GM18507 (cell line): ENCODE measurements at places on chromosomes 5 and 9.

DNA sequence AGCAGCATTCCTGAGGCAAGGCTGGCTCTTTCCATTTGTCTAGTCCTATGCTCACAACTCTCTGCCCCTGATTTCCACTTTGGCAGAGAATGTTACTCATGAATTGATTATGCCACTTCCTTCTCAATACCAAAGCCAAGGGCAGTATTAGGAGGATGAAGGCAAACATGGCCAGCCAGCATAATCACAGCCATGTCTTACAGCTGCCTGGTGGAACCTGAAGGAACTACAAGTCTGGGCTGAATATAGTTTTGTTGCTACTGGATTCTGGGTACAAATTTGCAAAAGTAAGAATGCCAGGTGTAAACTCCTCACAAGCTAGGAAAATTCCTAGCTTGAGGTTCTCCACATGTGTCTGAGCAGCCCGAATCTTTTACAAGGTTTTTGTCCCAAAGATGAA is 4.2 kb downstream of the SIL1 start:
- no peak for DNase-seq

DNA sequence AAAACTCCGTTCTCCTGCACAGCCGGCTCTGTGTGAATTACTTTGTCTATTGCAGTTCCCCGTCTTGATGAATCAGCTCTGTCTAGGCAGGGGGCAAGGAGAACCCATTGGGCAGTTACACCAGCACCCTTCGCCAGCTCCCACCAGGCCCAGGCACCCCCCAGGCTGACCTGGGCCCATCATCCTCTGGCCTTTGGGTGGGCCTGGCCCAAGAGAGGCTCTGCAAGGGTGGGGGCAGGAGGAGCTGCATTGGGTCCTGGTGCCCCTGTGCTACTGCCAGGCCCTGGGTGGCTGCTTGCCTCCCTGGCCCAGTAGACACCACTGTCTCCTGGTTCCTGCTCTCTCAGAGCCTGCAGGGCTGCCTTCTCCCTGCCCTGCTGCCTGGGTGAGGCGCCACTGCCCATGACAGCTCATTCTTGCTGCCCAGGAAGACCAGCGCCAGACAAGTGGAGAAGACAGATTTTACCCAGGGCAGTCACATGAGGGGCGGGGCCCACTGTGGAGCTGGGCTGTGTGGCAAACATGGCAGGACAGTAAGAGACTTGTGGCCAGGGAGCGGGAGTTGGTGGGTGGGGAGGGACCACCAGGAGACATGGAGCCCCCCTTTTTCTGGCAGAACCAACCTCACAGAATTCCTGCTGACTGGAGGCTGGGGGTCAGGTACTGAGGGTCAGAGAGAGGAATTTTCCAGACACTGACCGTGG is 67.2 kb downstream of the MRPL36 start:
- no peak for DNase-seq

DNA sequence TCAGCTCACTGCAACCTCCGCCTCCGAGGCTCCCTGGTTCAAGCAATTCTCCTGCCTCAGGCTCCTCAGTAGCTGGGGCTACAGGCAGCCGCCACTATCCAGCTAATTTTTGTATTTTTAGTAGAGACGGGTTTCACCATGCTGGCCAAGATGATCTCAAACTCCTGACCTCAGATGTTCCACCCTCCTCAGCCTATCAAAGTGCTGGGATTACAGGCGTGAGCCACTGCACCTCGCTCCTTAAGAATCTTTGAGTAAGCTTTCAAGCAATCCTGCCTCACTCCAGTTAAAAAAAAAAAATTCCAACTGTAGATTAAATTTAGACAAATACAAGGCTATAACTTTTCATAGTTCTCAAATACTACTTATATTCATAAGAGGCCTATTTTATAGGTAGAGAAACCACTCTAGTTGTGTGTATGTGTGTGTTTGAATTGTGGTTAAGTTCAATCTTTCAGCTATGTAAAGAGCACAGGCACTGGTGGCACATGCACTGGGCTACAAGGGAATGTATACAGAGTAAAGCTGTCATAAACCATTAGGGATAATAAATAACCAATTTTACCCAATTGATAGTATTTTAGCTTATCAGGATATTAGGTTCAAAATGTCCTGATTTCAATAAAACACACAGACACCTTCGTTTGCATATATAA is 50.6 kb upstream of the RAPGEF6 start:
- no peak for DNase-seq

GRCh38 chr5:39192450-39193160 is 26.8 kb downstream of the FYB1 start:
- no peak for DNase-seq

DNA sequence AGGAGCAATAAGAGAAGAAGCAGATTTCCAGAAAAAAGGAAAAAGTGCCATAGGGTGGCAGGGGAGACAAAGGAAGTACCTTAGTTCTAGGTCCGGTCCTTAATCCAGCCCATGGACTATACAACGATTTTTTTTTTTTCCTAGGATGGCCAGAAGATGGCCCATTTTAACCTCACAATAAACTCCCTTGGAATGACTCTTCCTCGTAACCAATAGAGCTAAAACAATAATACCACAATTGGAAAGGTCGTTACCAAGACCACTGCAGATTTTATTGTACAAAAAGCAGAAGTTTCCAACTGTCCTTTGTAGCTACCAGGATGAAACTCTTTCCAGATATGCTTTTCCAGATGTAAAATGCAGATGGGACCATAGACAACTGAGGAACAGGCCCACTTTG is 34.4 kb upstream of the SSBP2 start:
- DNase-seq = no peak

DNA sequence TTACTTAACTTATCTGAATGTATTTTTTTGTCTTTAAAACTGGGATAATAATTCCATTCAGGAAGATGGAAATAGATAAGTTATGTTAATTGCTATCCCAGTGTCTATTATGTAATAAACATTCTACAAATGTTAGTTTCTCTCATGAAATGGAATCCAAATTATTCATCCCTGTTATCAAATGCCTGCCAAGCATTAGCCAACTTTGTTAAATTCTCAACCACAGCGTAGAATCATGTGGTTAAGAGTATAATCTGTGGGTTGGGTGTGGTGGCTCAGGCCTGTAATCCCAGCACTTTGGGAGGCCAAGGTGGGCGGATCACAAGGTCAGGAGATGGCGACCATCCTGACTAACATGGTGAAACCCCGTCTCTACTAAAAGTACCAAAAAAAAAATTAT is 912.9 kb upstream of the SEMA6A start:
- no peak for DNase-seq

DNA sequence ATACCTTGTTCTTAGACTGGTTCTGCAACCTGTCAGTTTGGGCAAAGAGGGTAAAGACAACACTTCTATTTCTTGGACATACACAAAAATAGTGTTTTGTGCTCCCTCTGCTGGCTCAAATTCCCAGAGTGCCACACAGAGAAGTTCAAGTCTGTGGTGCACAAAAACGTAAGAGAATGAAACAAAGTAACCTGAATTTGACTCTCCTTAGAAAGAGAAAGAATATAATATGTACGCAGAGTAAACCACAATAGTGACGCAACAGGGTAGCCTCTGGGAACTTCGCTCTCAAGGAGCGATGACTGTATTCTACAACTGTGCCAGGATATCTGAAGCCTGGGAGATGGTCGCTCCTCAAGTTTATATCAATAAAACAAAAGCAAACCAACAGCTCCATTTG is 18.5 kb downstream of the DDX31 start:
- no peak for DNase-seq

GRCh38 chr9:35688558-35689541 is 875 bp downstream of the TPM2 start:
- no peak for DNase-seq

GRCh38 chr5:142531977-142532780 is 153.7 kb downstream of the FGF1 start:
- no peak for DNase-seq

DNA sequence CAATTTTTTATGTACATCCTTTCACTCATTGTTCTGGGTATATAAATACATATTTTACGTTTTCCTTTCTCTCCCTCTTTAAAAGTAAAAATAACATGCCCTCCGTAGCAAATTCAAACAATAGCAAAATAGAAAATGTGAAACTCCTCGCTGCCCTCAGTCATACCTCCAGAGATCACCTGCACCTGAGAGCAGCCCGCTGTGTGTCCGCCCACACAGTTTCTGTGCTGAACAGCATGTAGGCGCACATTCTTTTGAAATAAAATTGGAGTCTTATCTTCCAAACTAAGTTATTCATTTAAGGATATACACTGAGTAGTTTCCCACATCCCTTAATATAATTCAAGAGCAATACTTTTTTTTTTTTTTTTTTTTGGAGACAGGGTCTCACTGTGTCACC is 255.7 kb downstream of the AOPEP start:
- no peak for DNase-seq

DNA sequence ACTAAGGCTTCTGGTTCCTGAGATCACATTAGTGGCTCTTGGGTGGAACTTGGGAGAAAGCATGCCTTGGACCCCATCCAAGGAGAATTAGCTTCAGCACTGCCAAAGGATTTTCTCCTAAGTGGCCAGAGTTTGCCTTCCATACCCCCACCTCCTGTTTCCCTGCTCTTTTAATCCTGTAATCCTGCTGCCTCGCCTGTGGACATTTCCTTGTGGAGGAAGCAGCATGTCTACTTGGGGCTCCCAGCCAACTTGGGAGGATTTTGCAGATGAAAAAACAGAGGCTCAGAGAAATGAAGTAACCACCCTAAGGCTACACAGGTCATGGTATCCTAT is 1.6 kb downstream of the ARSI start:
- DNase-seq = no peak

DNA sequence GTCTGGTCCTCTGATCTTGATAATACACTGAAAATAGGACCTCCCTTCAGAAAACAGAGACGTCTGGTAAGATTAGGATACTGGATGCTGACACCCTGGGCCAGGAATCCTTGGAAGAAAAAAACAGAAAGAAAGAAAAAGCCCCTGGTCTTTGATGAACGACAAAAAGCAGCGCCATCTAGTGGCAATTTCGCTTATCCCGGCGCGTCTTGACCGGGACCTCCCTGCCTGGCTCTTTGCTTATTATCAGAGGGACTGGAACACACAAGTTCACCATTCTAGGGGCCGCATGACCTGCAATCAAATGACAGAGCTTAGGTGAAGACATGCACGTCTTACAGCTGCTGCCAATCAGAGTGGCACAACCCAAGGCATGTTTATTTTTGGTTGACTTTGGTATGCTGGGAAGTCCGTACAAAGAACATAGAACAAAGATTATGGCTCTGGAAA is 114.9 kb upstream of the NFIB start:
- no peak for DNase-seq

- DNase-seq = no peak
Measured at GRCh38 chr9:105126226-105126625, 118.2 kb upstream of the SLC44A1 start.

DNA sequence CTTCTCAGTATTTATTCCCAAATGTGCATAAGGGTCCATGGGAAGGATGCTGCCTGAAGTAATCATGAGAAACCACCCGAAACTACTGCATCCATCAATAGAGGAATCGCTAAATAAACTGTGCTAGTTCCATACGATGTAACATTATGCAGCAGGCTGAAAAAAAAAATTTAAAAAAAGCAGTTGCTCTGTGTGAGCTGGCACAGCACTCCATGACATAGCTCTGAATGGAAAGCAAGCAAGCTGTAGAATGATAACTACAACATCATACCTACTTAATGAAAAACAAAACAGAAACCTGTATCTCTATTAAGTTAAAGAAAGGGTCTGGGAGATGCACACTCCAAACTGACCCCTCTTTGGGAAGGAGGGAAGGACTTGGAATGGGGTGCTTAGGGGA is 49.3 kb downstream of the SHB start:
- DNase-seq = no peak

DNA sequence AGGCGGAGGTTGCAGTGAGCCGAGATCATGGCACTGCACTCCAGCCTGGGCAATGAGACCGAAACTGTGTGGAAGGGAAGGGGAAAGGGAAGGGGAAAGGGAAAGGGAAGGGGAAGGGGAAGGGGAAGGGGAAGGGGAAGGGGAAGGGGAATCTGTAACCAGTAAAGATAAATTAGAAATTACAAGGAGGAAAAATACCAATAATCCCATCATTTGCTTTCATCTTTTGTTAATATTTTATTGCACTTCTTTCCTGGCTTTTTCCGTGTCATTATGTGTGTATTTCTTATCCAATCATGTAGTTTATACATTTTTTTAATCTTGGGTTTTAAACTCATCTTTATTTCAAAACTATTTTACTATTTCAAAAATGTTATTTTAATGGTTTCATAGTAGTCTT is 29.6 kb upstream of the MRPS30 start:
- no peak for DNase-seq

GRCh38 chr9:101309139-101309538 is 75.7 kb downstream of the BAAT start:
- DNase-seq = no peak

- DNase-seq = no peak
Measured at GRCh38 chr9:110069326-110070248, 138.4 kb downstream of the C9orf152 start.

DNA sequence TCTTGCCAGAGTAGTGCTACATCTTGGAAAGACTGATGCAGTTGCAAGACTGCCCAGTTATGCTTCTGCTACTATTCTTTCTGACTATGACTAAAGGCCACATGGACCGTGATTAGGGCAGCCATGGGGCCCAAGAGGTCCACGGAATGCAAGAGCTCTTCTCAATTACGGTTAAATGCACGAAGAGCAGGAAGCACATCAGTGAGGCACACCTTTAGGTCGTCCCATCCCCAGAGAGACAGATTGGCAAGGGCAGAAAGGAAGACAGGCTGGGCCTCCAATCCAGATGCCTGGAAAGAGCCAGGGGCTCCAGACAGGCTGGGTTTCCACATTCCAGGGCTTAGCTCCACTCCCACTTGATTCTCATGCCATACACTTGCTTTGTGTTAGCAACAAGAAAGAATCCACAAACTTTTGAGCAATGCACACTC is 132.3 kb upstream of the SLIT3 start:
- no peak for DNase-seq

- no peak for DNase-seq
Measured at GRCh38 chr9:129811967-129812363, 9.0 kb downstream of the TOR1B start.

DNA sequence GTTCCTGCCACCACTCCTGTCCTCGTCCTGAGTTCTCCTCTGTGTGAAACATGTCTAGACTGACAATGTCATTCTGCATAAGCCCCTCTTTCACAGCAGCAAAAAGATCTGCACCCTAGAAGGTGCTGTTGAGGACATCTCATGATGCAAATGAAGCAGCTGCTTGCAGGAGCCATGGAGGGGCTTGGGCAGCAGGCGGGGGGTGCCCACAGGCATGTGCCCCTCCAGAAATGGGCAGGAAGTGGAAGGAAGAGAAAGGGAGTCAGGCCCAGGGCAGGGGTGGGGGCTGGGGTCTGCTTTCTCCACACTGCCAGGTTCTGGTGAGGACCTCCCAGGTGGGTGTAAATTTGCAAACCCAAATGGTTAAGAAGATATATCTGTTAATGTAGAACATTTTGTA is 54.5 kb upstream of the KCNMB1 start:
- DNase-seq = no peak

DNA sequence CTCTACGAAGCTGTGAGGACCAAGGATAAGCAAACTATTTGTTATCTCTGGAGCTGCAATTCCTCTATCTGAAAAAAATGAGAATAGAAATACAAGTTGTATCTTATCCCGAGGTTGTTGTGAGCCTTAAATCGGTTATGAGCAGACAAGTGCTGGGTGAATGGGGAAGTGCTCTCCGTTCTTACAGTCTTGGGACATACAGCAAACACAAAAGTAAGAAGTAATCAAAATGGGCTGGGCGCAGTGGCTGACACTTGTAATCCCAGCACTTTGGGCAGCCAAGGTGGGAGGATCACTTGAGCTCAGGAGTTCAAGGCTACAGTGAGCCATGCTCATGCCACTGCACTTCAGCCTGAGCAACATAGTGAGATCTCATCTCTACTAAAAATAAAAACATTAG is 31.7 kb downstream of the ITK start:
- no peak for DNase-seq
